ENCODE measurements at places on chromosomes 4 and X.

GRCh38 chr4:143254491-143255226 is 69.9 kb downstream of the USP38 start:
- DNase-seq, result no peak

DNA sequence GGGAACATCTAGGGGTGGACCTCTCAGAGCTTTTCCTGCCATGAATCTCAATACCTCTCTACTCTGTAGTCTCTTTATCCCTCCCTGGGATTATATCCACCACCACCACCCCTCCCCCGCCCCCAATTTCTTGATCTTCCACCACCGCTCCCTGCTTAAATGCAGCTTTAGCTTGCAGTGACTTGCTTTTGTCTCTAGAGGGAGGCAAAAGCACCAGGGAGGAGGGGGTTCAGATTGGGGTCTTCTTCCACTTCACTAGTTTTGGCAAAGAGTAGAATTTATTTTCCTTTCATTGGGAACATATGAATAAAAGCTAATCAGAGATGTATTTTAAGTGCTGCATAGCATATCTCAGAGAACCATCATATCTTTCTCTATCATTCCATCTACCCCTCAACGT is 5.5 kb downstream of the ARHGAP36 start:
- no peak for DNase-seq

DNA sequence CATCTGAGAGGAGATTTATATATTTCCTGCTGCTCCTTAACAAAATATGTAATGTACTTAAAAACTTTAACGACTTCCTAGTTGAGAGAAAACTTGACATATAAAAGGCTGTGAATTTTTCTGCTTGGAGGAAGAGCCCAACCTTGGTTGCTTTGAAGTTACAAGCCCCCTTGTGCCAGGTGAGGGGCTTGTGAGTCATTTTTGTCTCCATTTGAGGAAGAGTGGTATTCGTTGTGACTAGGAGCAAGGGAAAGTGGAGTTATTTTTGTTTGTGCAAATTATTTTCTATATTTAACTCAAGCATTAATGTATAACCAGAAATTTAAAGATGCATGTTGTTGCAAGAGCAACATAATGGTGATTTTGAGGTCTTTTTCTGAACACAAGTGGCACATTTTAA is 99.0 kb upstream of the DDX3X start:
- no peak for DNase-seq

DNA sequence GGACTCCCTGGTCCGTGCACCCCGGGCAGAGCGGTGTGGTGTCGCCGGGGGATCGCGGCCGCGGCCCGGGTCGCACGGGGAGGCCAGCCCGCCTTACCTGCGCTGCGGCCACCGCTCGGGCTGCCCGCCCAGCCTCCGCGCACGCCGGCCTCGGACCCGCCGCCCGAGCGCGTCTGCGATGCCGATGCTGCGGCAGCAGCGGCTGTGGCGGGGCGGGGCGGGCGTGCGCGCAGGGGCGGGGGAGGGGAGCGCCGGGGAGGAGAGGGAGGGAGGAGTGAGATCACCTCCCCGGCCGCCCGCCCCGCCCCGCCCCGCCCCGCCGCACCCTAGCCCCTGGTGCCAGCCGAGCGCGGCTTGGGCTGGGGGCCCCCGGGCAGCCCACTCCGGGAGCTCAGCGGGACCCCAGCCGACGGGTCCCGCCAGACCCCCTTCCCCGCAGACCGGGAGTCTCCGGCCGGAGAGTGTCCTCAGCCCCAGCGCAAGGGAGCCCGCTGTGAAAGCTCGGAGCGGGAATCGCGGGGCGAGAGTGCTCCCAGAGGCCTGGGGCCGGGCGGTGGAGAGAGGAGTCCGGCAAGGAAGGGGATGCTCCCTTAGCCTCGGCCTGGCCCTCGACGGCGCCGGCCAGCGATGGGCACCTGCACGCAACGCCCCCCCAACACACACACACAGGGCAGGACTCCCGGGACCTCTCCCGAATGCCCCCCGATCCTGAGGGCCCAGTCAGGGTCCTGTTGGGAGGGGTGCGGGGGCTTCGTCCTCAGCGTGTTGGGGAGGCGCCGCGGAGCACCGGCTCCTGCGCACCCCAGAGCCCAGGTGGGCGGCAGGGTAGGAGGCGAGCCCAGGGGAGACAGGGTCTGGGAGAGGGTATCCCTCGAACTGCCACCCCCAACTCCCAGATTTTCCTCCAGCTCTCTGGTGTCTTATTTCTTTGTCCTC is at the start of gene L1CAM:
L1CAM (minus strand) TSS at position 206 of the 936 bp plus-strand sequence. CDS start 10,337 bp downstream, outside the sequence.
- DNase-seq, result no peak

DNA sequence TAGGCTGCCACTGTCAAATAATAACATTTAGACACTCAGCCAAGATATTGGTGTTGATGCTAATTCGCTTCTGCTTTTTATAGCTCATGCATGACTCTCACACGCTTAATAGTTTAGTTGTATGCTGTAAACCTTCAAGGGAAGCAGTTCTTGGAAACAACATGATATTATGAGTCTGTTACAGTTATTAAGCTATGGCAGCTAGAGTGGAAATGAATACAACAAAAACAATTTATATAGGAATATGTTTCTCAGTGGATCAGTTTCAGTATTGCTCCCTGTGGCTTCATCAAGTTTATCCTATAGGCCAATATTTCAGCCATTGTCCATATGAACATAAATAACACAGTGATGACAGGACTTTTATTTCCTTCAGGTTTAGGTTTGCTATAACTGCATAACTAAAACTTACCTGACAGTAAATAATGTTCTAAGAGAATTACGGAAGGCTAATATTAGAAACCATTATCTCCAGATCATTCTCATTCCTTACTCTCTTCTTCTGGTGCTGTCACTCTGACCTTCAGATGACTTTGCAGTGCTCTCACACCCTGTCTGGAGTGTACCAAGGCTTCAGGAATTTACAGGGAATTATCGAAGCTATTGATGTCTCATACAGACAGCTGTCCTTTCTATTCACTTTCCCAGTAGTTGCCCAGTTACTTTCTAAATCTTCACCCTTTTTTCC is 555.0 kb downstream of the ANKRD50 start:
- no peak for DNase-seq

DNA sequence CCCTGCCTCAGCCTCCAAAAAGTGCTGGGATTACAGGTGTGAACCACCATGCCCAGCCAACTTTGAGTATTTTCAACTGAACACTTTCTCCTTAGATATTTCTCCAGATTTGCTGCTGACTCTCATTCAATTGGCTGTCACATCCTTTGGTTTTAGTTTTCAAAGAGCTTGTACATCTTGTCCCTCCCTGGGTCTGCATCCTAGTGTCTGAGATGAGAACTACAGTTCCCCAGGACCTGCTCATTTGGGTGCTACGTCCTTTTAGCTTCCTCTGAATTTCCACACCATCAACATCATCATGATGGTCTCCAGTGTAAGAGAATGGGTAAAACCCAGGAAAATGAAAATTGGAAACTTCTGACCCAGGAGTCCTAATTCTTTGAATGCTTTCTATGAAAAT is 312.9 kb downstream of the NLGN4X start:
- no peak for DNase-seq

DNA sequence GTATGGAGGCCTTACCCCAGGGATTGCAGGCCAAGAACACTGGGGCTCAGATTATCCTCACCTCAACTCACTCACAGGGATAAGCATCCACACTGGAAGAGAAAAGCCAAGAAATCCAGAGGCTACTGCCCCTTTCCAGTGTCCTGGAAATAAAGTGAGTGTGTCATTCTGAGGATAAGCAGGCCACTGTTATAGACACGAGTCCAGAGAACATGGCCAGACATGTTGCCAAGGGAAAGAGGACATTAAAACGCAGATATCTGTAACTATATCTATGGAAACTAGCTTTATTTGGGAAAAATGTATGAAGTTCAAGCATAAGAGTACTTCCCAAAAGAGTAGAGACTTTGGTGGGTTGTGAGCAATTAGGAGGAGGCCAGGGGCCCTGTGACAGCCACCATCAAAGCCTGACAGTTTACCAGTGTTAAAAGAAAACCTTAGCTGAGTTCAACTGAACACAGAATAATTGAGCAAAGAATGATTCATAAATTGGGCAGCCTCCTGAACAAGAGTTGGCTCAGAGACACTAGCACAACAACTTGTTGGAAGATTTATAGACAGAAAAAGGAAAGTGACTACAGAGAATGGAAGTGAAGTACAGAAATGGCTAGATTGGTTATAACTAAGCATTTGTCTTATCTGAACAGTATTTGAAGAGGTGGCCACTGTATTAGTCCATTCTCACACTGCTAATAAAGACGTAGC is 1222.2 kb downstream of the STIM2 start:
- DNase-seq, result no peak

DNA sequence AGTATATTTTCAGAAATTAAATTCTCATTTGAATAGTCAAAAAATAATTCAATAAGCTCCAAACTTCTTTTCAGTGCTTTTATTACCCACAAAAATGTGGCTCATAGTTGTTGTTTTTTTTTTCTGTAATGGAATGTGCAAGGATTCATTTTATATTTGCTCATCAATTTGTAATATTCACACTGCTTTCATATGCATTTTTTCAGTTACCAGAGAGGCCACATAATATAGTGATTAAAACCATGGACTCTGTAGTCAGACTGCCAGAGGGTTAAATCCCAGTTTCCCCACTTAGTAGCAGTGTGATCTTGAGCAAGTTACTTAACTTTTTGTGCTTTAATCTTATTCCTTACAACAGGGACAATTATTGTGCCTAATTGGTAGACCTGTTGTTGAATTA is 64.5 kb downstream of the FAM9B start:
- DNase-seq, result no peak

DNA sequence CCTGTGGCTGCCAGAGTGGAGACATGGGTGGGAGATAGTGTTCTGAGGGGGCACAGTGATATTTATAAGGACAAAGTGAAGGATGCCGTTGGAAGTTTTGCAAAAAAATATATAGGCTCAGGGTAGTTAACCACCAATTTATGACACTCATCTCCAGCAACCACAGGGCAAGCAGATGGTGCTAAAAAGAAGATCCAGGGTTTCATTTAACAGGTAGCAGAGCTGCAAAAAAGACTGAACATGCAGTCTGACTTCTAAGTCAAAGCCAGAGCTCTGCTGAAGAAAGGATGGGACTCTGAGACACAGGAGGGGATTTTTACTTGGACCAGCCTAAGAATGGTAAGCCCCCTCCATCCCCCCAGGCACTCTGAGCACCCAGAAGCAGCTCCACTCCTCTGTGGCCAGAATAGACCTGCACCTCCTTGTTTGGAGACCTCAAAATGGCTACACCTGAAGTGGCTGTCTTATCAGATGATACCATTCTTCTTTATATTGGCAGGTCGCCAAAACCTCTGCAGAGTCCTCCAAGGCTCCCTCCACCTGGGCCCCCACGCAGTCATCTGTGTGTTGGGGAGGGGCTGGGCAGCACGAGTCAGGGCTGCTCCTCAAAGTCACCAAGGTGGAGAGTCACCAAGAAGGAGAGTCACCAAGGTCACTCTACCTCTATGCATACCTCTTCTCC is 161.4 kb upstream of the FAM9B start:
- DNase-seq, result no peak

GRCh38 chr4:9845791-9846493 is 64.5 kb downstream of the DRD5 start:
- no peak for DNase-seq

DNA sequence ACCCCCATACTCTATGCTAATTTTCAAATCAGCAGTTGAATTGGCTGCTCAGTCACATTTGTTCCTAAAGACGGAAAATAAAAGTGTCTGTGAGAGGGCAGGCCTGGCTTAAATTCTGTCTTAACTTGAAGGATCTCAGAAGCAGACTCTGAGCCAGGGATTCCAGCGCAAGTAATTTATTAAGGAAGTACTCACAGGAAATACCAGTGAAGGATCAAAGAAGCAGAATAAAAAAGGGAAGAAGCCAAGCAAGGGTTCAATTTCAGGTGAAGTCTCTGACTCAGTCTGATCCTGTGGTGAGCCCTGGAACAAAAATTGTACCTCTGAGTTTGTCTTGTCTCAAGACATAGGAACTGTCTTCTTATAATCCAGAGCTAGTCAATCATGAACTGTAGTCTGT is 52.2 kb downstream of the IL1RAPL1 start:
- DNase-seq, result no peak

GRCh38 chr4:112704322-112704721 is 67.4 kb downstream of the LARP7 start:
- no peak for DNase-seq

DNA sequence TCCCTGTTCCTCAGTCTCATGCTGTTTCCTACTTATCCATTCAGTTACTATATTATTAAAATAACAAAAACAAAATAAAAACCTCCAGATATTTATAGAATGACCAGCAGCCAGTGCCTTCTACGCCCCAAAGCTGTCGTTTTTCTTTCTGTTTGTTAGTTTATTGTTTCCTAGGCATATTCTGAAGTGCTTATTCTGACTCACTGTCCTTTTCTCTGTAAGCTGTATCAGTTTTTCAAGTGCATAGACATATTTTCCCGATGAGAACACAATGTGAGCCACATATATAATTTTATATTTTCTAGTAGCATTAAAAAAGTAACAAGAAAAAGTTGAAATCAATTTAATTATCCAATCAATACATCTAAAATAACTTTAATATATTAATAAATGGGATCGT is 2158.6 kb upstream of the TENM3 start:
- no peak for DNase-seq

DNA sequence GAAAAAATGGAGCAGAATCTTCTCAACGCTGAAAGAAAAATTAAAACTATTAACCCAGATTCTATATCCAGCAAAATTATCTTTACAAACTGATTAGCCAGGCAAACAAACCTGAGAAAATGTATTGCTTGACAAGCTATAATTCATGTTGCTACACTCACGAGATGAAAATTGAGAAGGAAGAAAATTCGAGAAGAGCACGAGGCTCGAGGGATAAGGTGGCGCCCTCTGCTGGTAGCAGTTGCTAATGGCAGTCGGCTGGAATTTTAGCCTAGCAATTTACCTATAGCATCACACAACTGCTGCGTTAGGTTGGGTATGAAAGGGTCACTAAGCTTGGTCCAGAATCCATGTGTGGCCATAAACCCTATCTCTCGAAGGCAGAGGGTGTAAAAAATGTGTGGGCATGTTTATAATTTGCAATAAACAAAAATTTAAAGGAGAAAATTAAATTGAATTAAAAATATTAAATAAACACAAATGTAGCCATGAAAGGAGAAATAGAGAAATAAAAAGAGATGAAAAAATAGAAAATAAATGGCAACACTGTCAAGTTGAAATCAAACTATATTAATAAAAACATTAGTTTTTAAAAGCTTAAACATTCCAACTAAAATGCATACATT is 126.6 kb downstream of the PPP4R3C start:
- peak; percentile 3 for DNase-seq

GRCh38 chr4:148044912-148045352 is 313.0 kb downstream of the ARHGAP10 start:
- no peak for DNase-seq

DNA sequence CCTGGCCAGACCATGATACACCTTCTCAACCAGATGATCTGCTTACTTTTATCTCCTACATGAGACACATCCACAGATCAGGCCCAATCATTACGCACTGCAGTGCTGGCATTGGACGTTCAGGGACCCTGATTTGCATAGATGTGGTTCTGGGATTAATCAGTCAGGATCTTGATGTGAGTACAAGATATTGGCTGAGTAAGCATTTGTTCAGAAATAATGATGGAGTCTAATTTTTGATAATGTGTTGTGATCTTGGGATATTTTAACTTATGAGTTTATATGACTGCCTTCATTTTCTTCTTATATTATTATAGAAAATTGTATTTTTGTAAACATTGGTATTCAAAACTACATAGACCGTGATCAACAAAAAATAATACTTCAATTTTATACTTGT is 39.4 kb downstream of the SLC10A6 start:
- DNase-seq, result no peak

- DNase-seq, result no peak
These were observed 114.5 kb upstream of the GUCY1A1 start for GRCh38 chr4:155552180-155552579.

Data from bone marrow (tissue), 2 donors.